Karpas-422 (cell line): ENCODE measurements at places on chromosomes 1 and 21. TPM values are rescaled to one million over a fixed set of nuclear protein-coding genes. Genes with fewer than 3 reads are reported as not detected.

DNA sequence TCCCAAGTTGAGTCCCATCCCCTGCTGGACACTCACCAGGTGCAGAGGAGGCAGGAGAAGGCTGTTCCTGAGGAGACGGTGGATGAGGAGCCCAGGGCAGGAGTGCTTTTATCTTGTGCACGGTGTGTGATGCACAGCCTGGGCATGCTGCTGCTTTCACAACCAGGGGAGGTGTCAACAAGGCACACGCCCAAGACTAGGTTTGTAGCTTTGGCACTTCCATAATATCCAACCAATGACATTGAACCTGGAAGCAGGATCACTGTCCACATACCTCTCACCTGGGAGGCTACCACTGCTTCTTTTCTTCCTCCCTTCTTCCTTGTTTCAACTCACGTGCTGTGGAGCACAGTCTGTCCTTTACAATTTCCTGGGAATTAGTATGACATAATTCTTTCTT is at the start of gene LCE3D:
TSS of gene LCE3D (minus strand) at position 84 of the 400 bp plus-strand sequence. CDS start 580 bp downstream, outside the sequence.
- no peak for DNase-seq

DNA sequence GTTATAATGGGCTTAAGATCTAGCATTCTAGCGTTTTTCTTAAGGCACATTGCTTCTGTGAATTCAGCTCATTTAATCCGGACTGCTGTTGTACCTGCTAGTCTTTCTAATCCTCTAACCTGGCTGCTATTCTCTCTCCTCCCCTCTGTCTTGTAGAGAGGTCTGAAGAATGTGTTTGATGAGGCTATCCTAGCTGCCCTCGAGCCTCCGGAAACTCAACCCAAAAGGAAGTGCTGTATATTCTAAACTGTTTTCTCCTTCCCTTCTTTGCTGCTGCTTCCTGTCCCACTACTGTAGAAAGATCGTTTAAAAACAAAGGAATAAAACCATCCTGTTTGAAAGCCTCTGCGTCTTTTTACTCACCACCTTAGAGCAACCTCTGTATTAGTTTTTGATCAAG is 37.3 kb downstream of the CDC42 start:
- no peak for DNase-seq

- DNase-seq: no peak
Measured at GRCh38 chr1:167791281-167792187, 69.8 kb downstream of the MPZL1 start.

DNA sequence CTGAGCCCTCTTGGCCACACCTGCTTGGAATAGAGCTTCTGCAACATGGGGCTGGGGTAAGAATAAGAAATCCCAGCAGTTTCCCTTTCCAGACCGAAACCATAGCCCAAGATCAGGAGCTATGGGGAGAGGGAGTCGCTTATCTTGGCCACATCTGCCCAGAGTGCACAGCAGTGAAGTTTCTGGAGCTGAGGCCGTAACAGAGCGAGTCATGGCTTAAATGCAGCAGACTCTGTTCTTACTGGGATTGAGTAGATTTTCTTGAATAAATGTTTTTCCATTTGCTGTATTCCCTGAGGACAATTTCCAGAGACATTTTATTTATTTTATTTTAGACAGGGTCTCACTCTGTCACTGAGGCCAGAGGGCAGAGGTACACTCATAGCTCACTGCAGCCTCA is 33.5 kb downstream of the CFAP57 start:
- no peak for DNase-seq

DNA sequence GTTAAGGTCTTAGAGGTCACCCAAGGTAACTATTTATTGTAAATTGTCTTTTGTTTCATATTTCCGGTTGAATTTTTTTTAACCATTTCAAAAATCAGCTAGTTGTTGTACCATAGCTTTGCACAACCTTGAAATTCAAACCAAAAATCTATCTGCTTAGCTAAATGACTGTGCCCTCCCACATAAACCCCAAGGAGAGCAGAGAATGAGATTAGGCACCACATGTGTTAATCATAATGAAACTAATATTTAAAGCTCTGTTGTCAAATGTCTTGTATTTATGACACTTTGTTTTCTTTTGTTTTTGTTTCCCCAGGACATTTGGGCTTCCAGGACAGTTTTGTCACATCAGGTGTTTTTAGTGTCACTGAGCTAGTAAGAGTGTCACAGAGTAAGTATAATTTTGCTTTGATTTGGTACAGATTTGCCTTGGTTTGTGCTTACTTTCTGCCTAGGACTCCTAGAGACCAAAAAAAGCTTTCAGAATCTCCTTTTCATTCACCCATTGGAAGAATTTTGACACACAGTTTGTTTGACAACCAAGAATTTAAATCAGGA is 249.9 kb downstream of the NFIA start:
- no peak for DNase-seq

The APH1A gene
- total RNA-seq: 122 and 130 TPM in 2 replicates

The KRTAP23-1 gene
- not detected in 2 replicates for total RNA-seq

The TESK2 gene
- 1.3 and 1.5 TPM in 2 replicates for total RNA-seq

The ADGRL4 gene
- total RNA-seq: not detected in 2 replicates

The AUNIP gene
- total RNA-seq: 7.2 and 11.6 TPM in 2 replicates

The SPRR1A gene
- total RNA-seq: not detected in 2 replicates
